ENCODE measurements at places on chromosomes 3 and 15.

DNA sequence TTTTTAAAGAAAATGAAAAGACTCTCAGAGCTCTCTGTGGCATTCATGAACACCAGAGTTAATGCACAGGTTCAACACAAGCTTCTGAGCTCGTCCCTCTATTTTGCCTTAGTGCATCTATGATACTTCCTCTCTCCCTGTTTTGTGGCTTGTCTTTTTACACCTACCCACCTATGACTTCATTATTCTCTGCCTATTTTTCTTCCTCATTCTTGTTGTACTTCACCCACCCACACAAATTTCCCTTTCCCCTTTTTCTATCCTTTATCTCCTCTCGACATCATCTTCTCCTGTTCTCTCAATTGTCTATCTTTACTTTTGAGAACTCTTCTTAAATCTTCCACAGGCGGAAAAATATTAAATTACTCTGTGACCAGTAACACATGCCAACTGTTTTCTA is 48.6 kb downstream of the OR5H15 start:
- no peak for DNase-seq

DNA sequence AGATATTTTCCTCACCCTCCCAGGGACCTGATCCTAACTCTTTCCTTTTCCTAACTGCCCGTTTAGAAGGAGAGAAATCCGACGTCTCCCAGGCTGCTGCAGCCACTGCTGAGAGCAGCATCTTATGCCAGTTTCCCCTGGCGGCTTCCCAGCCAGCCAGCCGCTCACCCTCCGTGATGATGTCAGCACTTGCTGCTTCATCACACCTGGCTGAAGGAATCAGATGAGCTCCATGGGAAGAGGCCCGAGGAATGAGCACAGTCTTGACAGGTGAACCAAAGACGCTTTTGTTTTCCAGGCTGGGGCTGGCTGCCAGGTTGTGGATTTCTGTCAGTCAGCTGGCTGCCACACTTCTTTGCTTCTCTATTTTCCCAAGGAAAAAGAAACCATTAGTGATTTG is 445.1 kb upstream of the RBMS3 start:
- DNase-seq = peak; percentile 37

- DNase-seq = no peak
Observed at GRCh38 chr3:71090207-71090606, 493.3 kb downstream of the FOXP1 start.

DNA sequence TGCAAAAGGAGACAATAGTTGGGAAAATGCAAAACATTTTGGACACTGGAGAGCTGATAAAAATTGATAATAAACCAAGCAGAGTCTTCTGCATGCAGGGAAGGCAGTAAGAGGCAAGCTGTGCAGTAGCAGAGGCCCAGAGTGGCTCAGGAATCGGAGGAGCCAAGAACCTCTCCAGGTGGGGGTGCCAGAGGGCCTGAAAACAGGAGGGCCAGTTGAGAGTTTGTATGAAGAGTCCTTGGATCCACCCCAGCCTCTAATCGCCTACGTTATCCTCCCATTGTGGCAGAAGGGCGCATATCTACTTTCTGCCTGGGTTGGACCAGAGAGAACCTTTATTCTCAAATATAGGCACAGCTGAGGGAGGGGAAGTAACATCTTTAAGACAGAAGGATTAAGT is 48.9 kb upstream of the RBP1 start:
- no peak for DNase-seq

GRCh38 chr3:118186051-118186450 is 848.6 kb downstream of the IGSF11 start:
- no peak for DNase-seq

- no peak for DNase-seq
Observed at GRCh38 chr15:55168350-55168974, 28.3 kb downstream of the RSL24D1 start.

- no peak for DNase-seq
Observed at GRCh38 chr15:39595338-39596221, 14.7 kb downstream of the THBS1 start.

DNA sequence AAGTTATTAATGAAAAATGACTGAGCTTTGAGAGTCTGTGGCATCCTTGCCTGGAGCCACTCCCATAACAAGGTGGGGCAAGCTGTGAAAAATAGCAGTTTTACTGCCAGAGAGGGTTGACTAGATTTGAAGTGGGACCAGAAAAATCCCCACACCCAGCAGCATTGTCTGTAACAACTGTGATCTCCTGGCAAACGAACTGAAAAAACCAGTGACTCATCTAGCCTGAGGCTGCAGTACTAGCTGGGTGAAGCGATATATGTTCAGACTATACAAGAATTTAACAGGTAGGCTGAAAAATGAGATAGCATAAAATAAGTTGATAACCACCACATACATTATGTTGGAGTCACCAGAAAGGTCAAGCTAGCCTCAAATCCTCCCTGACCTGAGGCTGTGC is 64.0 kb downstream of the DPH6 start:
- no peak for DNase-seq

DNA sequence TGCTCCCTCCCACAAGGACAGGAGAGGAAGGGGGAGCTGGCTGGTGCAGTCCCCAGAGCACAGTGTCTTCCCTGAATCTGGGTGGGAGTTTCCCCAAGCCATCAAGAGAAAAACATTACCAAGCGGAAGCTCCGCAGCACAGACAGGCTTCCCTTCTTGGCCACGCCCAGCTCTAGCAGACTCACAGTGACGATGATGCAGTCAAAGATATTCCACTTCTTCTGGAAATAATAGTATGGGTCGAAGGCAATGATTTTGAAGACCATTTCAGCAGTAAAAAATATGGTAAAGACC is 76.7 kb downstream of the SCN10A start:
- no peak for DNase-seq

DNA sequence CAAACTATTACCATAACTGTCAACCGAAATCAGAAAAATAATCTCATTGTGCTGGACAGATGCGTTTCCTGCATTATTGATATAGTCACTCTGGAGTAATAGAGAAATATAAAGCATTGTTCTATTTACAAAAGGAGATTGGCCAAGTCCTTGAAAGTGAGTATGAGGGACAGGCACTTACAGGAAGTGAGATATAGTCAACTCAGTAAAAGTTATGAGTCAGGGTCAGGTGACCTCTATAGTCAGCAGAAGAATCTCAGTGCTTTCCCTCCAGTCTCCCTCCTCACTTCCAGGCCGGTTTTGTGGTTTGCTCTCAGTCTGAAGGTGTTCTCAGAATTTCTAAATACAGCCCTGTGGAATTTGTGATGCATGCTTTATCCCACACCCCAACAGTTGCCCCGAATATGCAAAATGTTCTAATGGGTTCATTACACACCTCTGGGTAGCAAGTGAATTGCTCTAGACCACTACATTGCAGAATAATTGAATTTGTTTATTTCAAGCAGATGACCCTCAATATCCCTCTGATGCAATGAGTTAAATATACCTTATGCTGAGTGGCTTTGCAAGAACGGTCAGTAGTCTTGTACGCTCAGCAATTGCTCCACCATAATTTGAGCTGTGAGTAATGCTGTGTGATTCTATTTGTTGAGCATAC is 787.7 kb downstream of the MCTP2 start:
- DNase-seq = no peak

DNA sequence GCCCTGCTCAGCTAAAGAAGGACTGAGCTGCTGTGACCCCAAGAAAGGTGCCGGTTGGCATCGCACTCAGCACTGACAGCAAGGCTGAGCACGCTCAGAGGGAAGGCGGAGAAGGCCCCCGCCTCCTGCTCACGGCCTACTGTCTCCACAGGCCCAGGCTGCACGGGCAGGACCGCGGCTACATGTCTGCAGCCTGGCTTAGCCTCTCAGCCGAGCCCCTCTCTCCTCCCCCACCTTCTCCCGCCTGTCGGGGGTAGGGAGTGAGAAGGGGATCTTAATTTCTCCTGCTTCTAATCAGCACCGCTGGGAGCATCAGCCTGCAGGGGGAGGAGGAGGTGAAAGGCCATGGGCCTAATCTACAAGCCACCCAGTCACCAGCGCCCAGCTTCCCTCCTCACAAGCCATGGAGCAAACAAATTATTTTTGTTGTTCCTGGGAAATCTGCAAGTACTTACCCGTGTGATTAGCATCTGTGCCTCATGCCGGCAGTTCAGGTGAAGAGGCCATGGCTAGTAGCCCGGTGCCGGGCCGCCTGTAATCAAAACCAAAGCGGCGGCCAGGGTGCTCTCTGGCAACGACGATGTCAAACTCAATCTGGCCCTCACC is 68.1 kb downstream of the EPHB3 start:
- DNase-seq = no peak

All from Right ventricle myocardium inferior (tissue), 1 donor.